CD4-positive, alpha-beta T cell treated with Interleukin-2 at 100 ng/mL for 4 hours (primary cell): ENCODE measurements at places on chromosomes 5 and 9.

DNA sequence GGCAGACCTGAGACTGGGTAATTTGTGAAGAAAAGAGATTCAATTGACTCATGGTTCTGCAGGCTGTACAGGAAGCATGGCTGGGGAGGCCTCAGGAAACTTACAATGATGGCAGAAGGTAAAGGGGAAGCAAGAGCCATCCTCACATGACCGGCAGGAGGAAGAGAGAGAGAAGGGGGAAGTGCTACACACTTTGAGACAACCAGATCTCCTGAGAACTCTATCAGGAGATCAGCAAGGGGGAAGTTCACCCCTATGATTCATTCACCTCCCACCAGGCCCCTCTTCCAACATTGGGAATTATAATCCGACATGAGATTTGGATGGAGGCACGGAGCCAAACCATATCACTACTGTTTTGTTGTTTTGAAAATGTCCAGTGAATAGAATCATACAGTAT lies 110.2 kb downstream of the DAPK1 start:
- no peak for DNase-seq

GRCh38 chr9:32665101-32665500 lies 29.6 kb upstream of the TAF1L start:
- DNase-seq: no peak

GRCh38 chr9:26369093-26369492 lies 523.5 kb downstream of the CAAP1 start:
- no peak for DNase-seq

- no peak for DNase-seq
These were observed 155.8 kb downstream of the FRMD3 start for GRCh38 chr9:83382421-83382820.

- no peak for DNase-seq
These were observed 6.9 kb downstream of the MRPS27 start for GRCh38 chr5:72313141-72313540.

GRCh38 chr9:82353631-82354278 lies 365.2 kb downstream of the SPATA31D1 start:
- DNase-seq: no peak

GRCh38 chr9:37281541-37281940 lies 141.0 kb upstream of the GRHPR start:
- no peak for DNase-seq

GRCh38 chr9:36934478-36935065 lies 99.5 kb downstream of the PAX5 start:
- no peak for DNase-seq

DNA sequence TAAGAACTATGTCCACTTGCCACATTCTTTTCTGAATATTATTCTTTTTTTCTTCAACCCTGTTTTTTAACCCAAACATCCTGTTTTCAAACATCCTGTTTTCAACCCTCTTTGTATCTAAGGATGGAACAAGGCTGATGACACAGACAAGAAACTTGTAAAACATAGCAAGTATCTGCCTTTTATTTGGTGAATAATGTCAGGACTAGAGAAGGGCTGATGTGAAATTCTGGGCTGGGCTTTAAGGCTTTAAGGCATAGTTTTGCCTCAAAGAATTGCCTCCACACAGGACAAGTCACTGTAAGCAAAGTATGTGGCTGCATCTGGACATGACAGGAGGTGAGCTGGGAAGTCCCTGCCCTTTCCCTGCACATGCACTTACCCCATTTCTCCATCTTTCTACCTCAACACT lies 42.5 kb upstream of the RIC1 start:
- DNase-seq: peak; percentile 35

DNA sequence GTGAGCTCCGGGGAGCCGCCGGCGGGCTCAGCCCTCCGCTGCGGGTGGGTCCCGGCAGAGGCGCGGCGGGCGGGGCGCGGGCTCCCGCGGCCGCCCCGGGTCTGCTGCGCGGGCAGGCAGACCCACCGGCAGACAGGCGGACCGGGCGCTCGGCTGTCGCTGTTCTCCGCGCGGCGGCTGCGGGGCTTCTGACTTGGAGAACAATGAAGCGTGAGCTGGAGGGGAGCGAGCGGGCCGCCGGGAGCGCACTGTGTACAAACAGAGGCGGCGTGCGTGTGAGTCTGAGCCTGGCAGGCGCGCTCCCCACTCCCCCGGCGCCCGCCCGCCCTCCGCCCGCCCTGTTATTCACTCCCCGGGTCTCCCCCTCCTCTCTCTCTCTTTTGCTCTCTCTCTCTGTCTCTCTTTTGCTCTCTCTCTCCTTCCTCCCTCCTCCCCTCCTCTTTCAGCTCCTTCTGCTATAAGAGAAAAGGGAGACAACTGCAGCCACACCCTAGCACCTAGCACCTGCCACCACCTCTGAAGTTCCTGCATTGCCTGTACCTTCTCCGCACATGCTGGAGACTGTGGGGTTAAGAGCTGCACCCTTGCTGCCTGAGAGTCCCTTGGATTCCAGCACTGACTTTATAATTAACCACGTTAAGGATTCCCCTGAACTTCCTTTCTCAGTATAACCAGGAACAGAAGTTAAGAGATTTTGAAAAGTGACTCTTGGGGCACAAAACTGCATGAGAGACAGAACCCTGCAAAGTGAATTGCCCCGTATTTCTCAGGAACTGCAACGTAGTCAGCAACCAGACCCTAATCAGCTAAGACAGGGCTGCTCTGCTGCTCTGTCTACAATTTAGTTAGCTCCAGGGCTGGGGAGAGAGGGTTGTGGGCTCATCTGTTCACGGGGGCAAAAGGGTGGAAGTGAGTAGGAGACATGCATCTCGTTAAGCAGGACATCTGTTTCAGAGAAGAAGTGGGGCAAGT lies at the start of gene EDIL3:
EDIL3 (minus strand) TSS at position 277 of the 972 bp plus-strand sequence. CDS start 506 bp downstream, outside the sequence.
- no peak for DNase-seq

DNA sequence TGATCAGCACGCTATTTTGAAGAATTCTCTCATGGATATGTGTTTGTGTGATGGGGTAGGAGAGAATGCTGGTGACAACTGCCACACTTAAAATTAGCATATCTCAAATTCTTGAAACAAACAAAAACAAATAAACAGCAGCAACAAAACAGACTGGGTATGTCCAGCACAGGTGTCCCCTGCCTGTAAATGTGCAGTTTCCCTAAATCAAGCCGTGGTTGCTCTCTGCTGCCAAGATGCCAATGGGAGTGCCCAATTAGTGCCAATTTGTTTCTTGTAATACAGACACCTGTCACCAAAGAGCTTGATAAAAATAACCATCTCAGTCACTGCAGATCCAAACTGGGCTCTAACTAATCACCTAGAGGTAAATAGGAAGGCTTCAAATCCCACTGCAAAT lies 144.2 kb upstream of the SMARCA2 start:
- no peak for DNase-seq

DNA sequence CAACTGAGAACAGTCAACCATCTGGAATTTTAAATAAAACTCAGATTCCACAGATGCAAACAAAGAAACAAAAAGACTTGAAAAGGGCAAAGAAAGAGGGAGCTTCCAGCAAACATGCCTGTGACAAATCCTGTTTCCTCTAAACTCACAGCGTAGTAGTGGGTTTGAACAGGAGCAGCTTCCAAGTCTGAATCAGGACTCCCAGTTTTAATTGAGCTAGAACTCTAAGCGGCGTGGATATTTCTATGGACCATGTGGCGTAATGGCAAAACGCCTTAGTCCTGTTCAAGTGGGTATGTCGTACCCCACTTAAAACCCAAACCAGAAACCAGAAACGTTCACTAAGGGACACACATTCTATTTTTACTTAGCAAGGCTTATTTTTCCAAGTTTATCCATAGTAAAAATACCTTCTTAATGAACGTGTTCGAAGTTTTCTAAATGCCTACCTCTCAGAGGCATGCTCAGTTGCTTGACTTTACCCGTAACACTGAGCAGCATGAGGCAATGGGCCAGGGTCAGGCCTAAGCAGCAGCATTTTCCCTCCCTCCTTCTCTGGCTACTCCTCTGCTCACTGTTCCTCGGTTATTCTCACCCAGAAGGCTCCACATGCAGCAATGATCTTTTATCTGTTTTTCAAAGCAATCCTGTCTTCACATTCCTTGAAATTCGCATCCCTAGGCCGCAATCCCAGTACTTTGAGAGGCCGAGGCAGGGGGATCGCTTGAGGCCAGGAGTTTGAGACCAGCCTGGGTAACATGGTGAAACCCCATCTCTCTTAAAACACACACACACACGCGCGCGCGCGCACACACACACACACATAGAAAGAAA lies 77.9 kb downstream of the FNBP1 start:
- no peak for DNase-seq
